Prostate gland (tissue), 2 donors: ENCODE measurements at places on chromosomes 1 and 21. TPM values are rescaled to one million over a fixed set of nuclear protein-coding genes. Genes with fewer than 3 reads are reported as not detected.

ADORA1 gene
- 0.27 TPM for total RNA-seq

MIXL1 gene
- total RNA-seq, result 1.1 TPM

ATP6V1G3 gene
- total RNA-seq, result not detected

CASQ1 gene
- 3.0 TPM for total RNA-seq

PLEKHN1 gene
- 1.4 TPM for total RNA-seq

ZC3H12A gene
- total RNA-seq, result 97.1 TPM

LCE1F gene
- total RNA-seq, result not detected

FNBP1L gene
- 49.7 TPM for total RNA-seq

CDC42 gene
- 182 TPM for total RNA-seq

VHLL gene
- total RNA-seq, result not detected

TMPRSS2 gene
- total RNA-seq, result 336 TPM

HSD3B2 gene
- total RNA-seq, result not detected

ARHGAP30 gene
- total RNA-seq, result 5.3 TPM
